Activated CD8-positive, alpha-beta memory T cell treated with anti-CD3 and anti-CD28 coated beads, Interleukin-2, amount 10 ng/mL, durations not matched to agents 7 days and 5 days (primary cell): ENCODE measurements at places on chromosomes 6 and 20.

DNA sequence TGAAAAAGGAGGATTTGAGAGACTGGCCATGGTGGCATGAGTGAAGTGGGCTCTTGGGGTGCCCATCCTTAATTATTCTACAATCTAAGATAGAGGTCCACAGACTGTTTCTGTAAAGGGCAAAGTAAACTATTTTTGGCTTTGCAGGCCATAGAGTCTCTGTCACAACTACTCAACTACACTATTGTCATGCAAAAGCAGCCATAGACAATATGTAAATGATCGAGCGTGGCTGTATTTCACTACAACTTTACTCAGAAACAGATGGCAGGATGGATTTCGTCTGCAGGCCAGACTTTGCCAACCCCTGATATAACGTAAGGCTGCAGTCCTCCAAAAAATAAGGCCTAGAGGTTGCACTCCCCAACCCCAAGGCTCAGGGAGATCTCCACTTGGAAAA, 58.2 kb upstream of the NAA20 start:
- H3K36me3 ChIP-seq, result no peaks in the 10 kb centered on the region
- no peak for DNase-seq
- no peaks in the 10 kb centered on the region for H3K27me3 ChIP-seq
- no peak overlapping the region for H3K27ac ChIP-seq
- no peak overlapping the region for H3K4me3 ChIP-seq
- no peaks in the 10 kb centered on the region for H3K4me1 ChIP-seq

DNA sequence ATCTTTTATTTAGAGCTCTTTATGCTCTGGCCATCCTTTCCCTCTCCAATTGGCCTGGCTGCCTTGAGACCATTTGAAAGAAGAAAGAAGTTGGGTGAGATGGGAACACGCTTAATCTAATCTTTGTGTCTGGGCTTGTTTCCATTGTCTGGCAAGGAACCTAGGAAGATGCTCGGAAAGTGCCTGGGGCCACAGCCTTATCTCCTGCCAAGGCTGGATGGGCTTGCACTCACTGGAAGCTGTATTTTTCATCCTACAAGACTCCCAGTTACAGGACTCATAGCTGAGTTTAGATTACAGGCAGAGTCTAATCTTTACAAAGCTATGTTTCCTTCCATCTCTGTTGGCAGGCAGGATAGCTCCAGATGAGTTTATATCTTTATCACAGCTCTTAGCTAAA, 33.1 kb upstream of the CDYL start:
- H3K27ac ChIP-seq, result no peak overlapping the region
- no peak overlapping the region for H3K4me3 ChIP-seq
- peaks cover 6% of the 10 kb centered on the region for H3K27me3 ChIP-seq
- H3K36me3 ChIP-seq, result no peaks in the 10 kb centered on the region
- DNase-seq, result no peak
- H3K4me1 ChIP-seq, result no peaks in the 10 kb centered on the region

DNA sequence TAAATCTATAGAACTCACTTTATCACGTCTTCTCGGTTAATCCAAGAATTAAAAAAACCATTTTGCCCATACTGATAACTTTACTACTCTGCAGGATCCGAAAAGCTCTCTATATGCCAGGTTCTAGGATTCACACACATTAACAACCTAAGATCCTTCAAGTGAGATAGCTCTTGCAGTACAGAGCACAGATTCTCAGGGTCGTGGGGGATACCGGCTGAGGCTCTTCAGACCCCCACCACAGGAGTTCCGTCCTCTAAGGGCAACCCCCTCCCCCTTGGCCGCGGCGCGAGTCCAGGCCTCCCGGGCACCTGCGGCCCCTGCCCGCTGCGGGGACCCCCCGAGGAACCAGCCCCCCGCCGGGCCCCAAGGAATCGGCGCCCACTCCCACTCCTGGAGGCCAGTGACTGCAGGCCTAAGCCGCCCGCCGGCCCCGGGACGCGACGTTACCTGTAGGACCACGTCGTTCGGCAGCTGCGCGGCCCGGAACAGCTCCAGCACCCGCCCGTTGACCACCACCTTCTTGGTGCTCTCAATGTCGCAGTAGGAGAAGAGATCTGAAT, 892 bp downstream of the REPS1 start:
- DNase-seq, result no peak
- H3K27me3 ChIP-seq, result no peaks in the 10 kb centered on the region
- peak overlapping the region; percentile 73 for H3K4me3 ChIP-seq
- H3K27ac ChIP-seq, result peak overlapping the region; percentile 69
- no peaks in the 10 kb centered on the region for H3K36me3 ChIP-seq
- peaks cover 20% of the 10 kb centered on the region for H3K4me1 ChIP-seq

- H3K27me3 ChIP-seq, result peaks cover 21% of the 10 kb centered on the region
- no peaks in the 10 kb centered on the region for H3K4me1 ChIP-seq
- peaks cover 2% of the 10 kb centered on the region for H3K36me3 ChIP-seq
- no peak for DNase-seq
- H3K27ac ChIP-seq, result no peak overlapping the region
Observed at GRCh38 chr6:52612336-52613054, 35.6 kb upstream of the TRAM2 start.

DNA sequence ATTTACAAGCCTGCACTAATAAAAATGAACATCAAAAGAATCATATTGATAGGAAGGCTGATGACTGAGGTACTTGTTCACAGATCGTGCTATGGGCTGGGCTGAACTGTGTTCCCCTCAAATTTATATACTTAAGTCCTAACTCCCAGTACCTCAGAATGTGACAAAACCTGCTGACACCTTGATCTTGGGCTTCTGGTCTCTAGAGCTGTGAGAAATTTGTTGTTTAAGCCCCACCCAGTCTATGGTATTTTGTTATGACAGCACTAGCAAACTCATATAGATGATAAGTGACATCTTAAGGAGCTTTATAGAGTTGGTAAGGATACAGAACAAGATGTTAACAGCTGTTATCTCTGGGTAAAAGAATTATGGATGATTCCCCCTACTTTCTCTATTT, 13.8 kb downstream of the UBE2V1 start:
- no peak overlapping the region for H3K27ac ChIP-seq
- H3K36me3 ChIP-seq, result peaks cover 42% of the 10 kb centered on the region
- H3K27me3 ChIP-seq, result no peaks in the 10 kb centered on the region
- peaks cover 50% of the 10 kb centered on the region for H3K4me1 ChIP-seq
- no peak for DNase-seq

- peaks cover 6% of the 10 kb centered on the region for H3K4me1 ChIP-seq
- H3K36me3 ChIP-seq, result peaks cover 27% of the 10 kb centered on the region
- no peak overlapping the region for H3K27ac ChIP-seq
Observed at GRCh38 chr6:143141442-143141841, 80.8 kb downstream of the AIG1 start.

DNA sequence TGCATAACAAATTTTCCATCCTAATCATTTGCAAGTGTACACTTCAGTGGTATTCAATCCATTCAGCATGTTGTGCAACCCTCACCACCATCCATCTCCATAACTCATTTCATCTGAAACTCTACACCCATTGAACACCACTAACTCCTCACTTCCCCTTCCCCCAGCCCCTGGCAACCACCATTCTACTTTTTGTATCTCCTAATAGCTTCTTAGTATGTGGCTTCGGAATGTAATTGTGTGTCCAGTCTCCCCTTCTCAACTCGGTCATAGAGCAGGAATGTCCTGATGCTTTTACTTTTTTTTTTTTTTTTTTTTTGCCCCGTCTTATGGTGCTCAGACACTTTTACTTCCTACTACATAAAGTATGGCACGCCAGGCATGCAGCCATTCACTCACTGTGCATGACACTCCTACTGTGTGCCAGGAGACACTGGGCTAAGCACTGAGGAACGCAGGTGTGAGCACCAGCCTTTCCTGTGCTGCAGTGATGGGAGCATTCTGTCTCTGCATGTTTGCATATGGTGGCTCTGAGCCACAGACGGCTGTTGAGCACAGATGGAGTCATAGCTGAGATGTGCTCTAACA, 15.3 kb downstream of the HCK start:
- no peaks in the 10 kb centered on the region for H3K36me3 ChIP-seq
- DNase-seq, result no peak
- H3K4me1 ChIP-seq, result peaks cover 21% of the 10 kb centered on the region
- H3K27ac ChIP-seq, result no peak overlapping the region

DNA sequence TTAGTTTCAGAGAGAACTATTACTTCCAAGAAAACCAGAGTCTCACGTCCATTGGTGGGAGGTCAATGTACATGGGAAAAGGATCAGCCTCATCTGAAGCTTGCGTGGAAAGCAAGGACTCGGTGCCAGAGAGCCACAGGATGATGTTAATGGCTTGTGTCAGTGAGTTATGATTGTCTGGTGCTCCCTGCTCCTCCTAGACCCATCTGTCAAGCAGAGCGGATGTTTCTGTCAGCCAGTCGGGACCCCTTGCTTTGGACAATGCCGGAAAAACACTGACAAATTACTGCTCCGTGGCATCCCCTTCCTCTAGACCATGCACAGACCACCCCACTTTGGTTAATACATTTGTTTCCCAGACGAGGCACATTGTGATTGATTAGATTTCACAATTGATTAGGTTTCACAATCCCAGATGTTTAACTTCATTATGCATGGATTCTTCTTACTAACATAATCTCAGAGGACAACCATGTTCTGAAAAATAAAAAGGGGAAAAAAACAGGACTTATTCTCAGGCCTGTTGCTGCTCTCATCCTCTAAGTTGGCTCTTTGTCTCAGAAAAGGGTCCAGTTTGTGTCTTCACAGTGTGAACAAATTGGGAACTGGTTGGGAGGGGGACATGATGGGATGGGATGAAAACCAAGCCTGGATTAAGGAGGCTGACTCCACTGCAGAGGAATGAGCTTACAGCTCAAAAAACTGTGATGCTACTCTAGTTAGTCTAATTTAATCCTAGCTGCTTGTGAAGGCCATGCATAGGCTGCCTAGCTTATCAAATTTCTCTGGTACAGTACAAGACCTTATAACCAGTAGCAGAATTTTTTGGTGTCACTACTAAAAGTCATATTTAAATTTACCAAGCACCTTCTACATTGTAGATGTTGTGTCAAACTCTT, 51.9 kb downstream of the UNC5CL start:
- no peak for DNase-seq
- no peak overlapping the region for H3K27ac ChIP-seq
- H3K4me1 ChIP-seq, result no peaks in the 10 kb centered on the region
- H3K4me3 ChIP-seq, result no peak overlapping the region

DNA sequence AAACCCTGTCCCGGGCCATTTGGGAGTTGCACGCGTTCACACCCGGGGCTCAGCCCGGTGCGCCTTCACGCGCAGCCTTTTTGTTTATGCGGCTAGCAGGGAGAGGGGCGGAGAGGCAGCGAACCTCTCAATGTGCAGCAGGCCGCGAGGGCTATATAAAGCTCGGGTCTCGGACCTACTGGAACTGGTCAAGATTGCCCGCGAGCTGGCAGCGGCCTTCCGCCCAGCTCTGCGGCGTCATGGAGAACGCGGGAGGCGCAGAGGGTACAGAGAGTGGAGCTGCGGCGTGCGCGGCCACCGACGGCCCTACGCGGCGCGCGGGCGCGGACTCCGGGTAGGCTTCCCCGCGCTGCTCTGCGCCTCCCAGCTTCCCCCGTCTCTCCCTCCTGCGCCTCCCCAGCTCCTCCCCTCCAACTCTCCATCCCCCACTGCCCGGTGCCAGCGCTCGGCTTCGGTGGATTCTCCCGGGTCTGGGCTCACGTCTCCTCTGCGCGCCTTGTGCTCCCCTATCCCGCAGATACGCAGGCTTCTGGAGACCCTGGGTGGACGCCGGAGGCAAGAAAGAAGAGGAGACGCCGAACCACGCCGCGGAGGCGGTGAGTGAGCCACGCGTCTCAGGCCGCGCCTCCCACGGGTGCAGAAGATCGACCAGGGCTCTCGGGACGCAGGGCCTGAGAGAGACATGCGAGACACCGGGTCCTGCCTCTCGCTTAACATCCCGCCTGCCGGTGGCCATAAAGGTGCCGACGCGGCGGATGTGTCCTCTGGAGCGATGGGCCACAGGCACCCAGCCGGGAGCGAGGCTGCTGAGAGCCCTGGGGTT, at the start of gene RIPPLY2:
RIPPLY2 (plus strand) TSS at position 183 of the 823 bp plus-strand sequence; CDS start at position 240, 57 bp downstream.
- no peak for DNase-seq
- peaks cover 2% of the 10 kb centered on the region for H3K36me3 ChIP-seq
- no peak within 1 kb of the TSS for H3K27ac ChIP-seq
- H3K4me1 ChIP-seq, result peaks cover 16% of the 10 kb centered on the region
- peak within 1 kb of the TSS; percentile 38 for H3K4me3 ChIP-seq
- peaks cover 71% of the 10 kb centered on the region for H3K27me3 ChIP-seq

DNA sequence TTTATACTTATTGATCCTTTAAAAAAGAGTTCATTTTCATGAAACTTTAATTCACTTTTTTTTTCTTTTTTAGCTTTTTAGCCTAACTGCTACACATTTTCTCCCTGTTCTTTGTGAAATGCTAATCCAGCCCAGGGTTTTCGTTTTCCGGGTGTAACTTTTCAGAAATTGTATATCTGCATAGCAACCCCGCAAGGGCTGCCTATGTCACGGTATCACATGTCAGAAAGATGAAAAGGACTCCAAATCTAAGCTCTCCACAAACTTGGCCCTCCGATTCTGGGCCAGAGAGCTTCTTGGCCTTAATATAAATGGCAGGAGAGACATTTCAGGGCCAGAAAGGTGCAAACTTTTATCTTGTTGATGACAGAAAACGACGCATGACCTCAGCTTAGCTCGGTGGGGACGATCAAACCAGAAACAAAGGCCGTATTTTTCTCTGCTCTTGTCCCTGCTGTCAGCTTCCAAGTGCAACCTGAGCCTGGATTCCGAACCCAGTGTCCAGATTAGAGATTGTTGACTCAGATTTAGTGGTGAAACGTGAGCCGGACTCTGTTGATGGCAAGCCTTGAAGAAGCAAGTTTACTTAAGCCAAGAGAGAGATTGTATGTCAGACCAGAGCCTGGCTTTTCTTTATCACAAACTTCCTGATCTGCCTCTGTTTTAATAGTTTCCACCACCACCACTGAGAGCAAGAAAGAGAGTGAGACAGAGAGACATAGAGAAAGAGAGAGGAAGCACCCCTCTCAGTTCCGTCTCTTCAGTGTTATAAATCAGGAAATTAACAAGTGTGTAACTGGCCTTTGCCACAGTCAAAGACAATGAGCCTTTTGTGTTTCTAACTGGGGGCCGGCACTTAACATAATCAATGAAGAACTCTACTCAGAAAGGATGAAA, 157.8 kb downstream of the SCML4 start:
- peaks cover 35% of the 10 kb centered on the region for H3K4me1 ChIP-seq
- H3K27ac ChIP-seq, result no peak overlapping the region
- H3K27me3 ChIP-seq, result peaks cover 8% of the 10 kb centered on the region
- H3K36me3 ChIP-seq, result no peaks in the 10 kb centered on the region
